ENCODE measurements at places on chromosomes 3 and 15. TPM values are rescaled to one million over a fixed set of nuclear protein-coding genes. Genes with fewer than 3 reads are reported as not detected.

EPHB1 gene
- total RNA-seq = 1.6 TPM

DNA sequence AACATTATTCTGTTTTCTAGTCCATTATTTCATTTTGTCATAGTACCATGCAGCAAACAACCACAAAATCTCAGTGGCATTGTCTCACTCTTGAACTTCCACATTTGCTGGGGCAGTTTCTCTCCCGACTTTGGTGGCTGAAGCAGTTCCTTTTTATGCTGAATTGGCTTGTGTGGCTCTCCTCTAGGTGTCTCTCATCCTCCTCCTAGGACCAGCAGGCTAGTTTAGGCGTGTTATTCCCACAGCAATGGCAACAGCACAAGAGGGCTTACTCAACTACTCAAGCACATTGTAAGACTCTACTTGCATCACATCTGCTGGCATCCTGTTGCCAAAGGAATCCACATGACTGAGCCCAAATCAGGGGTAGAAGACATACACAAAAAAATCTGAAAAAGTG lies 201.8 kb upstream of the KCNH8 start:
- no peak for DNase-seq

SLC9C1 gene
- total RNA-seq = not detected

DNA sequence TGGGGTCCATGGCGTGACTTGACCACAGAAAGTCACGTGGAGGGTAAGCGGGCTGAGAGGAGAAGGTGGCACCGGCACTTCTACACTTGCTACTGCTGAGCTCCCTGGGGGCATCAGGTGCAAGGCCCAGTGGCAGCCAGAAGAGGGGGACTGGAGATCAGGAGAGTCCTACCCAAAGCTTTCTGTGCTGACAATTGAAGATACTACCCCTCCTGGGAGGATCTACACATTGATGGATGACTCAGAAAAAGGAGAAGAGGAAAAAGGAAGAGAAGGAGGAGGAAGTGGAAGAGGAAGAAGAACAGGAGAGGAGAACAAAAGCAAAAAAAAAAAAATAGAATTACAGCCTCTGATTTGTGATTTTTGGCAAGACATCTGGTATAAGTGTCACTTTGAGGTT lies 41.2 kb downstream of the MYO5C start:
- no peak for DNase-seq

HHLA2 gene
- total RNA-seq = 2.2 TPM

GRCh38 chr3:187296058-187296457 lies 4.5 kb upstream of the MASP1 start:
- DNase-seq = no peak

DNA sequence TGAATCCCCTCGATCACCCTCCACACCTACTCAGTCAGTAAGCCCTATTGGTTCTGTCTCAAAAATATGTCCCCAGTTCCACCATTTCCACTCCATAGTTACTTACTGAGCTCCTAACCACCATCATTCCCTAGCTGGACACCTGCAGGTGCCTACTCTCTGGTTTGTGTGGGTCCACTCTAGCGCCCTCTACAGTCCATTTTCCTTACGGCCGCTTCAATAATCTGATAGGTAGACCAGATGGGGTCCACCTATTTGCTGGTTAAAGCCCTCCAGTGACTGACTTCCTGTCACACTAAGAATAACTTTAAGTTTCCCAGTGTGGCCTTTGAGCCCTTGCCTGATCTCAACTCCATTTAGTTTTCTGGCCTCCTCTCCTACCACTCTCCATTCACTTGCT lies 5.0 kb downstream of the GXYLT2 start:
- no peak for DNase-seq

DNA sequence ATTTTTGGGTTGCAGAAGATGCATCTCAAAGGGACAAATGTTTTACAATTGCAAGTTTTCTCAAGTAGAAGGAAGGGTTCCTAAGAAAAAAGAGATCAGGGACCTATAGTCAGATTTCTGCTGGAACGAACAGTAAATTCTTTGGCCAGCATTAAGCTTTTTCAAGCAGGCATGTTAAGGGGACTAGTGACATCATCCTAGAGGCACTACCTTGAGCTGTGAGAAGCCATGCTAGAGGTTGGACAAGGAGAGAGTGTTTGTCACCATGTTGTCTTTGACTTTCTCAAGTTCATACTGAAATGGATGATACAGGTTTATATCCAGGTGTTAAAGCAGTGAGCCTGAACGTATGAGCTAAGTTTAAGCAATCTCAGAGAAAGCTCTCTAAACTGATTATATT lies 85.2 kb upstream of the WDR72 start:
- no peak for DNase-seq

- DNase-seq = no peak
These were observed 27.6 kb downstream of the PLXNB1 start for GRCh38 chr3:48402281-48402732.

MESP2 gene
- total RNA-seq = not detected

GRCh38 chr3:37481982-37482381 lies 307.6 kb upstream of the LRRFIP2 start:
- DNase-seq = no peak

- peak; percentile 90 for DNase-seq
These were observed 17.4 kb upstream of the SHF start for GRCh38 chr15:45205192-45205591.

DNA sequence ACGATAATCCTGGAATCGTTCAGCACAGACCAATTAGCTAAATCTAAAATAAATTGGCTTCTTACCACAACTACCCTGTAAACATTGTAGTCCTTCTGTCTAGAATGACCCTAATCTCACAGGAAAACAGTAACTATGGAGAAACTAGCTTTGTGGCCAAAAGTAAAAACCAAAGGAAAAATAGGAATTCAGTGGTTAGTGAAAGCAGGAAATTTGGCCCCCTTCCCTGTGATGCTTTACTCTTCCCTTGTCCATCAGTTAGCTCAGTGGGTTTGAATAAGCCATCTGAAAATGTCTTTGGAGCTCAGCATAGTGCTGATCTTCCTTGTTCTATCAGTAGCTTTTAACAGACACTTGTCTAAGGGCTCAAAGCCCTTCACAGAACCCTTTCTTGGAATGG lies 1.6 kb downstream of the NMD3 start:
- DNase-seq = no peak

DNA sequence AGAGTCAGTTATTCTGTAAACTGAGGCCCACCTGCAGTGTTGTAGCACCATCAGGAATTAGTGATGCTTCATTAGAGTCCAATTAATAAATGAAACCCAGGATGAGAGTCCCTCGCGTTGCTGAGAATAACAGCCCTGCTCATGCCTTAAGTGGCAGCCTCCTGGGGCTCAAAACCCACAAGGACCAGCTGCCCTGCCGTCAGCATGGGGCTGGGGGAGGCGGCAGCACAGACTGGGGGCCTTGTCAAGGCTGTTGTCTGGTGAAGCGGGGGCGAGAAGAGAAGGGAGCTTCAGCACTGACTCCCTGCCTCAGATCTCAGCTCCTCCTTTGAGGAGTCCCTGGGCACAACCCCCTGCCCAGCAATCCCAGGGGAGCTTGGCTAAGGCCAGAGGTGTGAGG lies 21.0 kb downstream of the CCDC33 start:
- no peak for DNase-seq

ITPKA gene
- total RNA-seq = 3.8 TPM

DNA sequence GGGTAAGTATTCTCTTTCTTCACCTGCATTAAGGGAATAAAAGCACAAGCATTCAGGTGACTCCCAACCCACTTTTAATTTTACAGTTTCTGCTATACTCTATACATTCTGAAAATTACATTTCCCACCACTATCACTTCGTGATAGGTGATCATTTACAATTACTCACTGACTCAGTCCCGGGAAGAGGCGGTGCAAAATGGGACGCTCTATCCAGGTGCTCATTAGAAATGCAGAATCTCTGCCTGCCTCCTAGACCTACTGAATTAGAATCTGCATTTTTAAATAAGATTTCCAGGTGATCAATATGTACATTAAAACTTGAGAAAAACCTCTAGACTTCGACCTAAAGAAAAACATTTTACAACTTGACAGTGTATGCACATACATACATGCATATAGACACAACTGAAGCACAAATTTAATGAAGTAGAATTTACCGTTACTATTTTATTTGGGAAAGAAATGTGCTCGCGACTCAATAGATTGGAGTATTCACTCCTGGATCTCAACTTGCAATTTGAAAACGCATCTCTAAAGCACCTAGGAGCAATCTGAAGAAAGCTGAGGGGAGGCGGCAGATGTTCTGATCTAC lies 598 bp upstream of the TGFBR2 start:
- peak; percentile 62 for DNase-seq

DNA sequence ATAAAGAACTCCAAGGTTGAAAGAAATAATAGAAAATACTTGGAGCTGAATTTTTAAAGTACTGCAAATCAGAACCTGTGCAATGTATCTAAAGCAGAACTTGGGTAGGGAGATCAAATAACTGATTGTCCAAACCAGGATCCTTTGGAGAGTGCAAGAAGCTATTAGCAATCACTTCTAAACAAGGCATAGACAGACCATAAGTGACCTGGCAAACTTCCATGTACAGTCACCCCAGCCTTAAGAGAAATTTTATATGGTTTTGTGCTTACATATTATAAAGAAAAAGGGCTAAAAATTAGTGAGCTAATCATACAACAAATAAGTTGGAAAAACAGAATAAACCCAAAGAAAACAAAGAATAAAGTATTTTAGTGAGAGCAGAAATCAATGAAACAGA lies 35.2 kb downstream of the ETV5 start:
- DNase-seq = no peak

DNA sequence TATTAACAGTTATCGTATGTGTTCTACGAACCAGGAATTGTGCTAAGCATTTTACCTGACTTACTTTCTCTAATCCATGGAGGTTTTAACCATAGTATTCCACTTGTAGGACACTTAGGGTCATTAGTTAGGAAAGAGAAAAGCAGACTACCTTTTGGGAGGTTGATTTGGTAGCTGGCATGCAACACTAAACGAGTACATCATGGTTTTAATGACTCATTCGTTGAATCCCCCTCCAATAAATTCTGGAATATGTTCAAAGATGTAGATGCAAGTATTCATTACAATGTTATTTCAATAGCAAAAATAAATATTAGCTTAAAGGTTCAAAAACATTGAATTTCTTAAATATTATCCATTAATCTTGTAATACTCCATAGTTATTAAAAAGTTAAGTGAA lies 162.5 kb downstream of the FMN1 start:
- no peak for DNase-seq

GRCh38 chr3:187296911-187297310 lies 5.4 kb upstream of the MASP1 start:
- no peak for DNase-seq

DNA sequence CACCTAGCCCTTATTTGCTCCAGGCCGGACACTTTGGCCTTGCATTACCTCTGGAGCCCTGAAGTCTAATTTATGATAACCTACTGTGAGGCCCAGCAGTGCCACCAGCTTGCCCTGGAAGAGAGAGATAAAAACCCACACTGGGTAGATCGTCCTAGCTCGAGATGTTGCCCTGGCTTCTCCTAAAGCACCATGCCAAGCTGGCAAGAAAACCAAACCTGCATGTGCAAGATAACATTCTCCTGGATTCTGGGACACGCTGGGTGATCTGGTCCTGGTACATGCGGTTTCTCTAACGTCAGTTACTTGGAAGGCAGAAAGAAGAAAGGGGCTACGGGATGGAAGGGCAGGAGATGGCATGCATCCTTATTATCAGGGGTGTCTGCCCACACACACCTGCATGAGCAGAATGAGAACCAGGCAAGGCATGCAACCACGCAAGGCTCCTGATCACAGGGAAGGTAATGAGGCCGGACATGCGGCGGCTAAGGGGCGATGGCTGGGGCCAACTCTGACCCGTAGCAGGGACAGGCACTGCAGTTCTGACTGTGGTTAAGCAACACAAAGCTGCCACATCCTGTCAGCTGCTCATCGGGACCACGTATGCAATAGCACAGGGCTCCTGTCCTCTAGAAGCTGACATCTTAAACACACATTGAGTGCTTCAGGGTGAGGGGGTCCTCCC lies 73.0 kb downstream of the OXNAD1 start:
- peak; percentile 87 for DNase-seq

SAMMSON gene
- total RNA-seq = not detected

ISL2 gene
- 0.89 TPM for total RNA-seq

- no peak for DNase-seq
These were observed 188.6 kb downstream of the NLGN1 start for GRCh38 chr3:173586166-173586565.

MKRN3 gene
- 1.5 TPM for total RNA-seq

- DNase-seq = peak; percentile 59
These were observed 73.7 kb downstream of the TM2D3 start for GRCh38 chr15:101578443-101578894.

GRCh38 chr3:4292301-4292700 lies 10.9 kb upstream of the SETMAR start:
- no peak for DNase-seq

- DNase-seq = no peak
These were observed 104.3 kb downstream of the PPM1L start for GRCh38 chr3:160860346-160860745.

DNA sequence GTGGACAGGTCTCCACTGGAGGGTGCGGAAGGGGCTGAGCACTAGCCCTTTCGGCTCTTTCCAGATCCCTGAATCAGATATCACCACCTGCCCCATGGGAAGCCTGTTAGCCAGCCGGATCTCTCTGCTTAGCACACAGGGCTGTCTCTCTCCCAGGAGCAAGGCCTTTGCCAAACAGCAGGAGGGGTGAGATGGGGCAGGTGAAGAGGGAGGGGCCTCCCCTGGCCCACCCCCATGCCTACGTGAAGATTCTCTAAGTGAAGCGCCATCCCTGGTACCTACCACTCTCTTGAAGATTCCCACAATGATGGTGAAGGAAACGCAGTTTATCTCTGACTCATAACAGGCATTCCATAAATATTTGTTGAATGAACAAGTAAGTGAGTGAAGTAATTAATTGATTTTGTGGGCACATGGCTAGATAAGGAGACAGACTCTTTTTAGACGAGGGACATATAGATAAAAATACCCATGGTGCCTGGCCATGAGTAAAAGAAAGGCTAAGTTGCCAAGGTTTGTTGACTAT lies 19.6 kb upstream of the HCN4 start:
- no peak for DNase-seq

WDR93 gene
- total RNA-seq = not detected

DNA sequence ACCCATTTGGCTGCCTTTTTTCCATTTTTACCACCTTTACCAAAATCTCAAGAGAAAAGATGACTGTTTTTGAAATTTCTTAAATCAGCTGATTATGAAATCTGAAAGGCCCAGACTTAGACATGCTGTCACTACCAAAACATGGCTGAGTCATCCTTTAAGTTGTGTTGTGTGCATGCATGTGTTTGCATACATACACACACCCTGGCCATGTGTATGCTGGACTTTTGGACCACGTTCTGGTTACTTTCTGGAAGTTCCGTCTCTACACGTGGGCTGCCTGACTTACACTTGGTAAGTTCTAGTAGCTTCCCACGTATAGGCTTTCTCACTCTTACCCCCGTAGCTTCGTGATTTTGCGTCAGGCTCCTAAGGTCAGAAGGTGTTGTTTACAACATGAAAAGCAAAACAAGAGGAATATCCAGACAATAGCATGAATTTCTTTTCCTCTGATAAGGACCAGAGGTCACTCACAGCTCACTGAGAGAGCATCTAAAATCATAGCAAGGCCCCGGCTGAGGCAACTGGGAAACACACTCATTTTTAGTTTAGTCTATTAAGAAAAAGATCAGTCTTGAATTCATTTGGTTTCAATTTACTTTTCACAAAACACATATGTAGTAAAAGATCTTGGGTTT lies 62.4 kb downstream of the COL8A1 start:
- DNase-seq = no peak

P2RY14 gene
- 2.5 TPM for total RNA-seq

TADA3 gene
- total RNA-seq = 63.4 TPM

Measured in activated CD4-positive, alpha-beta T cell treated with anti-CD3 and anti-CD28 coated beads, Interleukin-2, amount 10 ng/mL, durations not matched to agents 24 days and 14 days (primary cell).